Globus pallidus (tissue), 1 donor: ENCODE measurements at places on chromosomes 12 and 14.

DNA sequence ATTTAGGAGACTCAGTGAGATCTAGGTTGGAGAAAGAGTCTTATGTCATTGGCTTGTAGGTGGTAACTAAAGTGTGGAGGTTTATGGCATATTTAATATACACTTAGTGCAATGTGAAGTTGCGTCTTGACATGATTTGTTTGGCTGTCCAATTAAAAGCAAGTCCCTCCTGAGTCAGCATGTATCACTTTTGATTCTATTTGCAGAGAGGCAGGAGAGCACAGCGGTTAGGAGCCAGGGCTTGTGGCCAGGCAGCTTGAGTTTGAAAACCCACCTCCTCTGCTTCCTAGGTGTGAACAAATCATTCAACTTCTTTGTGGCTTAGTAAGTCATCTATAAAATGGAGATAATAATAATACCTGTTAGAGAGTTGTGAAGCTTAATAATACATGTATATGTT lies 68.5 kb upstream of the OTX2 start:
- DNase-seq = no peak

GRCh38 chr14:29810682-29811081 lies 117.0 kb downstream of the PRKD1 start:
- no peak for DNase-seq

DNA sequence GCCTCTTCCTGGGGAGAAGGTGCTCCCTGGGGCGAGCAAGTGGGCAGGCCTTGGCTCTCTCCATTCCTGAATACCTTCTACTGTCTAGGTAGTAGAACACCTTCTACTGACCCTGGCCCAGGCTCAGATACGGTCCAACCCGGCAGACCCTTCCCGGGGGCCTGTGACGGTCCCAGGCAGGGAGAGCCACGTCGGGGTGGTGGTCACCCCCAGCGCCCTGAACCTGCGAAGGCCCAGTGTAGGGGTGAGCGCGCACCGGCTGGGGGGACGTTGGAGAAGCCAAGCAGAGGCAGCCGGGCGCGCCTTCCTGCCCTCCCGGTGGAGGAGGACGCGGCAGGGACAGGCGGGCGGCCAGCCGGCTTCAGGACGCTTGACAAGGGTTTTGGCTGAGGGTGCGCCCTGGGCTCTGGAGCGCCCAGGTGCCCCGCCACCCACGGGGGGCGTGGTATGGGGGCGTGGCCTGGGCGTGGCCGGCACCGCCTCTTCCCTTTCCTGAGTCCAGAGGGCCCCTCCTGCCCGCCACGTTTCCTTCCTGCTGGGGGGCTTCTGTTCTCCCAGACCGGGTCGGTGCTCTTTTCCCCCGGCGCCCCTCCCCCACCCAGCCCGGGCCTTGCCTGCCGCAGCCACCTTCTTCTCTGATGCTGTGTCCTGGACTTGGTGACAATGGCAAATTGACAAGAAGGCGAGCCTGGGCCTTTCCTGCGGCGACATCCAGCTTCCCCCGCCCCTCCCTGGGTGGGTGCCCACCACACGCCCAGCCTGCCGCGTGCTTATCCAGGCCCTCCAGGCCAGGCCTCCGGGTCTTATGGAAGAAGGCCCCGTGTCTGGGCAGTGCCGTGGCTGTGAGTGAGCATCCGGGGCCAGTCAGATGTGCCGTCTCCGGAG lies 24.5 kb upstream of the PPP1R13B start:
- DNase-seq = no peak

DNA sequence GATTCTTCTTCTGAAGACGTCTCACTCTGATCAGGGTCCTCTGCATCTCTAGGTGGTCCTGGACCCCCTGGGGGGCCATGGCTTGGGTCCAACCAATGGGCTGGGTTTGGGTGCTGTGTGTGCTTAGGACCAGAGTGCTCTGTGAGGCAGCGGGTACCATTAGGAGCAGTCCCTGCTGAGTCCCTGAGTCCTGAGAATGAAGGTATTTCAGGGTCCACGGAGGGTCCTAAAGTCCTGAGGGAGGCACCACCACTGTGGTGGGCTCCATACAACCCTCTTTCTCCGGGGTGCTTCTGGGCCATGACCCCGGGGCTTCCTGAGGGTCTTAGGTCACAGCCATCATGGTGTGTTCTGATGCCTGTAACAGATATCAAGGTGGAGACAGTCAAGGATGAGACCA lies 1.0 kb downstream of the DNAJC14 start:
- DNase-seq = no peak

DNA sequence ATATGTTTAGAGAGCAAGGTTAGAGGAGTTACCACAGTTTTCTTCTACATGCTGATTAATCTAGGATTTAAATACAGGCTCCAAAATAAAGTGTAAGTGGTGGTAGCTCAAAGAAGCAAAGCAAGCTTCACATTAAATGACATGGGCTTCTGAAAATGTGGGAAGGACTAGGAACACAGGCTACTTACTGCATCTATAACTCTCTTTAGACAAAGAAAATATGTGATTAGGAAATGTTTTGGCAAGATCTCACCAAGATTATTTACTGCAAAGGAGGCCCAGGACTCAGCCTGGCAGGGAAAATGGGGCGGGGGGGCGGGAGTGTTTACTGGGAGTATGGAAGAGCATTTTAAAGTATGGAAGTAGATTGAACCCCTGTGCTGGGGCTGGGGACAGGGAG lies 39.4 kb downstream of the ETV6 start:
- DNase-seq = no peak
